ENCODE measurements at places on chromosomes 6 and 20.
A peak's percentile ranks its signal among the peaks of the same experiment; 100 is the strongest.

DNA sequence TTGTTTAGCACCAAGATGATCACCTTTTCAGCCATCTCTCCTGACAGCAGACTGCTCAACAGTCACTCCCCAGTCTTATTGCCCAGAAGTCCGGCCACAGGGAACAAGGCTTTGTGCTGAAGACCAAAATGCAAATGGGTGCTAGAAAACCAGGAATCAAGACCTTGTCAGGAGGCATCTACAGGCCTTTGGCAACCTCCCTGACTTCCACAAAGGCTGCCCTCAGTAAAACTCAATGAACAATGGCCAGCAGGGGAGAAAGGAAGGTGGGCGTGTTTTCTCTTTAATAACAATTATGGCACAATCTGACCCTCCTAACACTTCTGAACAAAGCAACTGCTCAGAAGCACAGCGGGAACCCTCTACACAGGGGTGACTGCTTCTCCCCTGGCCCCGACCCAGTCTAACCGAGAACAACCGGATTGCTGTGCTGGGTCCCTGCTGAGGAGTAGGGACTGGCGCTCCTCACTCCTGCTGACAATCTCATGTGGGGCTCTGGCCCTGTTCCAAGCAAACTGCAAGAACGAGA, 41.6 kb downstream of the PLCG1 start:
- peak; percentile 36 for DNase-seq

DNA sequence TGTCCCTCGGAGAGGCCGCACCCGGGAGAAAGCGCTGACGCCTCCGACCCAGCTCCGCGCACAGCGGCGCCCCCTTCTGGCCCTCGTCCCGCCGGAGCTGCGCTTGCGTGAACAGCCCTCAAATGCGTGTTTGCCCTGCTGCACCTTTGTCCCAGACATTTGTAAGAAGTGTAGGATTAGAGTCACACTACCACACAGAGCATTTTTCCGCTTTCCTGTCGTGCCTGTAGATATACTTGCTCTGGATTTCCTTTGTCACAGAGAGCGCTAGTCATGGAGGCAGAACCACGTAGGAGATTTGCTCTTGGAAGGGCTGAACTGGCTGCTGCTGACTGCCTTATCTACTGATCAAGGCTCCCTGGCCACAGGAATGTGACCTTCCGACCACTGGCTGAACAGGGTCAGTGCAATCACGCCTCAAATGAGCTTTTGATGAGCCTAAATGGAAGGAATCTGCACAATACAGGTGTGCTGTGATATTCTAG, 62.3 kb downstream of the PAX1 start:
- DNase-seq: peak; percentile 0

- DNase-seq: no peak
Observed at GRCh38 chr6:45920819-45921511, 94.7 kb downstream of the CLIC5 start.

GRCh38 chr6:2651961-2652360, 98.8 kb downstream of the MYLK4 start:
- DNase-seq: no peak

- no peak for DNase-seq
Observed at GRCh38 chr6:135784507-135784906, 67.0 kb upstream of the PDE7B start.

- DNase-seq: no peak
Observed at GRCh38 chr6:47203938-47204611, 105.6 kb downstream of the TNFRSF21 start.

DNA sequence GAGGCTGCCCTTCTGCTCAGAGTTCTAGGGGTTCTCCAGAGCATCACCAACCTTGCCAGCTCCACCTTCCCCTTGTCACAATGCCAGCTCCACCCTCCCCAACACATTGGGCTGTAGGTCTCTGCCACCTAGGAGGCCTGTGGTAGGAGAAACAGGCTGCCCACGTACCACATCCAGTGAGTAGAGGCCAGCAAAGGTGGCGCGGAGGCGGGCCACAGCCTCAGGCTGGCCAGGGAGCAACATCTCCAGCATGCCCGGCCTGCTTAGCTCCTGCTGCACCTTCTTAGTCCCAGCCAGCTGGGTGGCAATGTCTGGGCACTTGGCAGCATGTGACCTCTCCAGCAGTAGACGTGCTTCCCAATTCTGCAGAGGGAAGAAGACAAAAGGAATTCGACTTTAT, 23.8 kb downstream of the GSS start:
- no peak for DNase-seq

DNA sequence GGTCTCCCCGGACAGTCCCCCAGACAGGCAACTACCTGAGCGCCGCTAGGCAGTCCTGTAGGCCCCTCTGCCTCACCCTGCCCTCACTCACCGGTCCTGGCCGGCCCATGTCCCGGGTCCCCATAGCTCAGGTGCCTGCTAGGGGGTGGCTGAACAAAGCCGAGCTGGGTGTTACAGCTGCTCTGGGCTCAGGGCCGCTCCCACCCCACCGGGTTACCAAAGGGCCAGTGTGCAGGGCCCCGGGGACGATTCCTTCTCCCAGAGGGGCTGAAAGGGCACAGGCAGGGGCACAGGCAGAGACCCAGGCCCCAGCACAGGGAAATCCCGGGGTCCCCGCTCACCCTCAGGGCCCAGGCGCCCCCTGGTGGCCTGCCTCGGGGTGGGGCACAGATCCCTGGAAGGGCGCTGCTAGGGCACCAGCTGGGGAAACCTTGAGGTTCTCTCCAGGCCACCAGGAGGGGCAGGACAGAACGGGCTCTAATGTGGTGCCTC, 118.4 kb downstream of the GRM4 start:
- no peak for DNase-seq

DNA sequence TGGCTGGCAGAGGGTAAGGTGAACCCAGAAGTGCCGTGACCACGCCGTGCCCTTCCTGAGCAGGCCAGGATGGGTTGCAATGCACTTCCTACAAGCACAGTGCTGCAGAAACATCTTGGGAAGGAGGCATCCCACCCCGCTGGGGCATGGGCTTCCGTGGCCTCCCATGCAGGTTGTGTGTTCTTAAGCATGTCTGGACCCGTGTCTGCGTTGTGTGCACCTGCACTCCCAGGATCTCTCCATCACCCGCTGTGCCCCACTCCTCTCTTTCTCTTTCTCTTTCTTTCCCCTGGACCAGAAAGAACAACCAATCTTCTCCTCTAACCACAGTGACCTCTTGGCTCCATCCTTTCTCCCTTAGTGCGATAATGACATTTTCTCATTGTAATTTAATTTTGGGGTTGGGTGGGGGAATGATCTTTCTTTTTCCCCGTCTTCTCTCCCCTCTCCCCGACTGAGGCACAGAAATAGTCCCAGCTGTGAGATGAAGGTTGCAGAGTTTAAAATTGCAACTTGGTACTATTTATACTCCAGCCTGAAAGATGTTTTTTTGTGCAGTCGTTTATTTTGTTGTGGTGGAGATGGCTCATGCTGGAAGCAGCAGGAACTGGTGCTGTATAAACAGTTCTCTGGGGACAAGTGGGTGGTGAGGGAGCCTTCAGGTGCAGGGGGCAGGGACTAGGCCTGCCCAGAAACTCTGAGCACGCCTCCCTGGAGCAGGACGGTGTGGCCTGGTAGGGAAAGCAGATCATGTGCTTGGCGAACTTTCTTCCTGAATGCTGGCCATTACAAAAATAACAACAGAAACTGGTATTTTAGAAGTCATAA, 20.5 kb downstream of the BCAS4 start:
- no peak for DNase-seq

DNA sequence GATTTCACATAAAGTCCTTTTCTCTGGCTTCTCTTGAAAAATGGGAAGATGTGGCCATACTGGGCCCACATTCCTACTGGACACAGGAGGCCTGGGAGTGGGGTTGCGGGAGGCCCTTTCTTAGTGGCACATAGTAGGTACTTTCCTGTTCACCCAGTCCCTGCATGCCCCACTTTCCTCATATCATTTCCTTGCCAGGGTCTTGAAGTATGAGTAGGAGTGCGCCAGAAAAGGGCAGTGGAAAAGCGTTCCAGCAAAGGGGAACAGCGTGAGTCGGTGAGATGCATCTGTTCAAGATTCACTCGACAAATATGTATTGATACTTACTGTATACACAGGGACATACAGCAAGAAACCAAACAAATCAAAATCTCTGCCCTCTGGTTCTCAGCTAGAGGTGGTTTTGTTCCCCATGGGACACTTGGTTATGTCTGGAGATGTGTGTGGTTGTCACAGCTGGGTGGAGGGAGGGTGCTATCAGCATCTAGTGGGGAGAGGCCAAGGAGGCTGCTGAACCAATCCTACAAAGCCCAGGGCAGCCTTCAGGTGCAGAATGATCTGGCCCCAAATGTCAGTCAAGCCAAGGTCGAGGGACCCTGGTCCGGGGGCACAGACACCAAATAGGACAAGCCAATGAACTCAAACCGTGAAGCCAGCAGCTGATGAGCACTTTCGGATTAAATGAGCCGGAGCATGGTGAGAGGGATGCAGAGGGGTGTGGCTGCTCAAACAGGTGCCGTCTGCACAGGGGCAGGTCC, 151.4 kb downstream of the CEBPB start:
- no peak for DNase-seq

DNA sequence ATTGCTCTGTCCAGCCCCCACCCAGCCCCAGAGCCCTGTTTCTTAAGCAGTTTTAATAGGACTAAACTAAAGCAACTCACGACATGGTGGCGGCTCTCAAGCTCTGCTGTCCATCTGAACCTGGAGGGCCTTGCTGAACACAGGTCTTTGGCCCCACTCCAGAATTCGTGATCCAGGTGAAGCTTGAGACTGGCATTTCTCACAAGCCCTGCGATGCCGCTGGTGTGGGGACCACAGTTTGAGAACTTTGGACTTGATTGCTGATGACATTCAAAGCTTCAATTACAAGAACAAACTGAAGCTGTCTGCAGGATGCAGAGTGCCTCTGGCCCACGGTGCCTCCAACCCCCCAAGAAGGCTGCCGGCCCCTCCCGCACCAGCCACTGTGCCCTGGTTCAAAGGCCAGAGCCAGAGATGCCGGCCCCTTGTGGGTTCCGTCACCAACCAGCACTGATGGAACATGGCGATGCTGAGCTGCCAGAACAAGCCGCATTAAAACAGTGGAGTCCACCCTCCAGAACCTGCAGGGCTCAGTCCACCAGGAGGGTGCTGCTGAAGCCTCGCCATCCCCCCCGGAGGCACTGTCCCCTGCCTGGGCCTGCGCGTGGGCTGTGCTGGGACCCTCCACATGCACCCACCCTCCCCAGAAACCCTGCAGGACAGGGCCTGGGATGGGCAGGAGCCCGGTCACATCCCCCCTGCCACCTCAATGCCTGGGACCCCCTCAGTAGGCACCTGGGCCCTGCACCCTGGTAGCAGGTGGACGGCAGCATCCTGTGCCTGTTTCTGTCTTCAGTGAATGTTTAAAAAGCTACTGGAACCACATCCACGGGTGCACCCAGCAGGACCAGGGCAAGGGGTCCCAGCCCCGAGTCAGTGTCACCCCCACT, 101.1 kb downstream of the PSMB1 start:
- no peak for DNase-seq

GRCh38 chr6:169918239-169918953, 167.0 kb downstream of the ERMARD start:
- DNase-seq: no peak

DNA sequence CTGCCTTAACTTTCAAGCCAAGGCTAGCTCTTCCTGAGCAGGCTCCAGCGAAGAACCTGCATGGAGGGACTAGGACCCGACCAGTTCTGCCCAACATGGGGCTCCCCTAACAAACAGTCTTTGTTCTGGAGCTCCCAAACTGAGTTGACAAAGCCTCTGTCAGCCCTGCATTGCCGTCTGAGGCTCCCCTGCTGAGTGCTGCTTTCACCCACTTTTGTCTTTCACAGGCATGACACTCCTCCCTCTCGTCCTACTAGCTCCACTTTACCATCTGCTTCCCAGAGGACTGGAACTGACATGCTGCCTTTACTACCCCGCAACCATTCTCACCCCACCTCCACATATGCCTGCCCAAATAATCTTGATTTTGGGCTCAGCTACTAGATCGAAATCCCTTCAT, 45.1 kb upstream of the B4GALT5 start:
- no peak for DNase-seq

DNA sequence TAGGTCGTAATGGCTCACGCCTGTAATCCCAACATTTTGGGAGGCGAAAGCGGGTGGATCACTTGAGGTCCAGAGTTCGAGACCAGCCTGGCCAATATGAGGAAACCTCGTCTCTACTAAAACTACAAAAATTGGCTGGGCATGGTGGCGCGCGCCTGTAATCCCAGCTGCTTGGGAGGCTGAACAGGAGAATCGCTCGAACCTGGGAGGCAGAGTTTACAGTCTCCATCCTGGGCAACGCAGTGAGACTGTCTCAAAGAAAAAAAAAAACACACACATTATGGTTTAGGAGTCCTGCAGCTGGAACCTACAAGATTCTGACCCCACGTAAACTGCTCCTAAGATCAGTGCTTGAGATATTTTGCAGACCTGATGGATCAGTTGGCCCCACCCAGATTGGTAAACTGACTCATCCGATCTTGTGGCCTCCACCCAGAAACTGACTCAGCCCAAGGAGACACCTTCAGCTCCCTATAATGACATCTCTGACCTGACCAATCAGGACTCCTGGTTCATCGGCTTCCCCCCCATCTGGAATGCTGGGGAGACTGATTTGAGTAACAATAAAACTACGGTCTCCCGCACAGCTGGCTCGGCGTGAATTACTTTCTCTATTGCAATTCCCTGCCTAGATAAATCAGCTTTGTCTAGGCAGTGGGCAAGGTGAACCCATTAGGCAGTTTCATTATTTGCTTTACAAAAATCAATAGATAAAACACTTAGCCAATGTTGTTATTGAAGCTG, 96.2 kb upstream of the BTN3A2 start:
- DNase-seq: no peak

GRCh38 chr6:114133816-114134215, 162.9 kb upstream of the HDAC2 start:
- DNase-seq: no peak

GRCh38 chr20:6744805-6745204, 22.7 kb upstream of the BMP2 start:
- DNase-seq: no peak

GRCh38 chr6:30965140-30965601, 18.3 kb upstream of the MUC21 start:
- no peak for DNase-seq

- no peak for DNase-seq
Observed at GRCh38 chr20:34557936-34558319, 590 bp upstream of the MAP1LC3A start.

DNA sequence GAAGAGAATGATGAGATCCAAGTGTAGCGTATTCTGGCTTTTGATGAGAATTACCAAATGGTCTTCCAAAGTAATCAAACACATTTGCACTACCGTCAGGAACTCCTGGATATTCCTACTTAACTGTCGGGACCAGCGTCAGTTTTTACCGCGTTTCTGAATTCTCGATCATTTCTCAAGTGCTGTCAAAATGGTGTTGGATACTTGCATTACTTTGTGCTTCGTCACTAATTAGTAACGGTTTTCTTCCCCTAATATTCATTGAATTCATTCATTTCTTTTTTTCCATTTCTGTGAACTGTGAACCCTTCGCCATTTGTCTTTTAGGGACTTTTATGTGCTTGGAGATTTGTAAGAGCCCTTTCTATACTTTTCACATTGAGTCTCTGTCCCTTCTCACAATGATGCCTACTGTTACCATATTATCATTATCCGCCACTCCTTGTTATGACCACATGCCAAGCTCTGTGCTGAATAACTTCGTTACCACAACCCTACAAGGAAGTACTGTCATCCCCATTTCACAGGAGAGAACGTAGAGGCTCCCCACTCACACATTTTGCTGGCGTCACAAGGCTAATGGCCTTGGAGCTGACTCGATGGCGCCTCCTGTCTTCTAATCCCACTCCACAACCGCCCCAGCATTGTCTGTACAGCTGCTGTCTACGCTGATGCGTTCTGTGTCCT, 74.2 kb upstream of the QKI start:
- DNase-seq: no peak

Measured in C1 segment of cervical spinal cord (tissue), 14 donors.